ENCODE measurements at places on chromosomes 12 and 14. TPM values are rescaled to one million over a fixed set of nuclear protein-coding genes. Genes with fewer than 3 reads are reported as not detected.

- no peak for DNase-seq
These were observed 13.0 kb upstream of the NELL2 start for GRCh38 chr12:44889162-44889561.

DNA sequence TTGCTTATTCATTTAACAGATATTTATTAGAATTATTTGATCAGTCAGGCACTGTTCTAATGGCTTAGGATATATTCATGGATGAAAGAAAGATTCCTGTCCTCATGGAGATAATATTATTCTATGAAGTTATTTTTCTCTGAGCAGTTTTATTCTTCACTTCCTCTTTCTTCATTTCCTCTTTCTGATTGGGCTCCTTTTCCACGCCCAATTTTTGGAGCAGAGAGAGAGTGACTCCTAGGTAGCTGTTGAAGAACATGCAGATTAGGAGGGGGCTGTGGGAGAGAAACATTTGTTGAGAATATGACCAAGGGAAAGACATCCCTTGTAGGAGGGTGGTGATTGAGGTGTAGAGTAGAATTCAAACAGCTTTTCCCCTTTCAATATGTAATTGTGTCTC is 6.0 kb upstream of the YARS2 start:
- no peak for DNase-seq

The RNASE1 gene
- 129 TPM for total RNA-seq

DNA sequence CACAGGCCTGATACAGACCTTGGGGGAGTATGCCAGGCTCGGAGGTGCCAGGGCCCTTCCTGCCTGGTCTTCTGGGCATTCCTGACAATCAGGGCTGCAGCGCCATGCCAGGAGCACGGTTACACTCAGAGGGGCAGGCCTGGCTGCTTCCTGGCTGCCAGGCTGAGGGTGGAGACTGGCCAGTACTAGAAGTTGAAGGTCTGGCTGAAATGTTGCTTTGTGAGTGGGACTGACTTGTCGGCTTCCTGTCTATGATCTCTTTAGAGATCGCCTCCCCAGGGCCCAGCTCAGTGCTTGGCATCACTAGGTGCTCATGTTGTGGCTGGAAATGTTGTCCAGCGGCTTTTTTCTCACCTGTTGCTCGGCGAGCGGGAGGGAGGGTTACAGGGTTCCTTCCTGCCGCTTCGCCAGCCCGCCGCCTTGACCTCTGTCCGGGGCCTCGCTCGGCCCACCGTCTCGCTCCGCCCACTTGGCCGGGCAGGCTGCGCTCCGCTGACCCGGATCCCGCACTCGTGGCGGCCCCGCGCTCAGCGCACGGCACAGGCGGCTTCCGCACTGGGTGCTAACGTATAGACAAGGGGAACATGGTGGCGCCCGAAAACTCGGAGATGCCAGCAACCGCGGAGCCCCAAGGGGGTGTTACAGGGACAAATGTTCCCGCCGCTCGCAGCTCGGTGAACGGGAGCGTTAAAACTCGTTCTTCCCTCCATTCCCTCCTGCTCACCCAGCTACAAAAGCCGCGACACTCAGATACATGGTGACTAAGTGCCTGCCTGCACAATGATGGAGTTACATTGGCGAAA is 32.6 kb downstream of the PAPLN start:
- DNase-seq, result no peak

- no peak for DNase-seq
These were observed 9.0 kb downstream of the RIC8B start for GRCh38 chr12:106783515-106783914.

The ELK3 gene
- 9.8 TPM for total RNA-seq

The MSRB3 gene
- 16.6 TPM for total RNA-seq

GRCh38 chr12:110024051-110024450 is 24.3 kb downstream of the C12orf76 start:
- DNase-seq, result no peak

The SLC5A8 gene
- 0.42 TPM for total RNA-seq

- DNase-seq, result no peak
These were observed 308.0 kb downstream of the SLC6A15 start for GRCh38 chr12:84604551-84604950.

DNA sequence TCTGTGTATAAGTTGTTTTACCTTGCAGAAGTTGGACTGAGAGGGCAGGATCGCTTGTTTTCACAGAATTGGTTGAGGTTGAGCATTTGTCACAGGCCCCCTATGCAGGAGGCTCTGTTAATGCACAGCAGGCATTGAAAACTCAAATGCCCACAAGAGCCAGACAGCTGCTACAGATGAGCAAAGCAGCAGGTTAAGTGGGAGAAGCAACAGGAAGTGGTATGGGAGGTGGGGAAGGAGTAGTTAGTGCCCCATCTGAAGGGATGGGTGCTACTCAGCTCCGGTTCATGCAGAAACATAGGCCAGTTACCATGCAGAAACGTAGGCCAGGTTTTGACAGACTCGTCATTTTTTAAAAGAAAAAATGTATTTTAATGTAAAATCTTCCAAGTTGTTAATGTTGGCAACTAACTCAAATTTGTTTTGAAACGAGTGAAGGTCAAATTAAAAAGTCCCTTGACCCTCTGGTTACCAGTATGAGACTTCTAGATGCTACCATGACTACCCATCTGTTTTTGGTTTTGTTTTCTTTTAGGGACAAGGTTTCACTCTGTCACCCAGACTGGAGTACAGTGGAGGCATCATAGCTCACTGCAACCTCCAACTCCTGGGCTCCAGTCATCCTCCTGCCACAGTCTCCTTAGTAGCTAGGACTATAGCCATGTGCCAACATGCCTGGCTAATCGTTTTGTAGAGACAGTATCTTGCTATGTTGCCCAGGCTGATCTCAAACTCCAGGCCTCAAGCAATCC is 84.7 kb upstream of the FRMD6 start:
- DNase-seq, result no peak

DNA sequence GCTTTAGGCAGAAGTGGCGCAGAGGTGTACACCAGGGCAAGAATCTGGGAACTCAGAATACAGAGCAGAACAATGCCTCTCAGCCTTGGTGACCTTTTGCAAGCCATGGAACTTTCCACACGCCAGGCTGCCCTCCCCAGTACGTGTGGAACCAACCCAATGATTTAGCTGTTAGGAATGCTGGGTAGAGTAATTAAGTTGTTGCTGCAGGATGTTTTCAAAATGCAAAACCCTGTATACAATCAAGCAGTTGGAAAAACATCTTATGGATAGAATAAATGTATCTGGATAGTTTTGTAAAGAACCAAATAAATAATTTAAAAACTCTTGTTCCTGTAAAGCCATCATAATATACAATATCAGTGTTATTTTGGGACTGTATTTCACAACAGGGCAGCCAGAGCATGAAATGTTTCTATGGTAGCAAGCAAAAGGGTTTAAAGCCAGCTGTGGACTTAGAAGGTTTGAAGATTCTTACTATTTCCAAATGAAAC is 19.4 kb downstream of the PPP1R36 start:
- peak; percentile 62 for DNase-seq

- DNase-seq, result no peak
These were observed 7.8 kb upstream of the LUM start for GRCh38 chr12:91119089-91119488.

The INSM2 gene
- total RNA-seq, result not detected

DNA sequence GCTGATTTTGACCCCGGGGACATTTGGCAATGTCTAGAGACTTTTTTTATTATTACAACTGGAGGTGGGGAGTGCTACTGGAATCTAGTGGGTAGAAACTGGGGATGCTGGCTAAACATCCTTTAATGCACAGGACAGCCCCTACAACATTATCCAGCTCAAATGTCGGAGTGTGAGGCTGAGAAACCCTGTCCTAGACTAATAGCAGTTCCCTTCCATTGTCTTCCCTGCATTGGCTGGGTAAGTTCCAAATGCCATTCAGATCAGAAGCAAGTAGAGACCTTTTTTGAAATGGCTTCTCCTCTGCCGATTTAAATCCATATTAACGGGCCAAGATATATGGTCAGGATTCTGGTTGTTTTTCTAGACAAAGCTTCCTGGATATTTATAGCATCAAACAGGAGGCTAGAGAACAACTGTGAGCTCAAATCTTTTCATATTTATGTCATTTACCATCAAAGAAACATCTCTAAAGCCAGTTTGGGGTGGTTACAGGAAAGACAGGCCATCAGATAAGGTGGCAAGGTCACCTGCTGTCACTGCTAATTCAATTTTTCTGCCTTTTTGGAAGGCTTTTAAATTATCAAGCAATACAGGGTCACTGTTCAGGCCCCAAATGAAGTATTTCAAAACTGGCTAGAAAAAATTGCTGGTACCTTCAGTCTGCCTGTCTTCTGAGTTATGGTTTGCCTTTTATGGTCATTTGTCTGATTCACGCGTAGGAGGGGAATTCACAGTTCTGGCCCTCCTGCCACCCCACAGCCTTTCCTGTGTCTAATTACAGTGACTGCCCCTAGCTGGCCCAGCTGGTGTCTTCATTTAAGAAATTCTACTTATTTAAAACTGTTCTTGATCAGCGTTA is 20.1 kb upstream of the AKAP5 start:
- DNase-seq, result no peak

The CAPZA3 gene
- 0.99 TPM for total RNA-seq

- DNase-seq, result no peak
These were observed 210.2 kb downstream of the KCNC2 start for GRCh38 chr12:74999474-74999873.

The EFS gene
- total RNA-seq, result 38.7 TPM

The LHX5 gene
- not detected for total RNA-seq

- DNase-seq, result no peak
These were observed 53.0 kb downstream of the PKP2 start for GRCh38 chr12:32843528-32844095.

The SCAF11 gene
- 128 TPM for total RNA-seq

DNA sequence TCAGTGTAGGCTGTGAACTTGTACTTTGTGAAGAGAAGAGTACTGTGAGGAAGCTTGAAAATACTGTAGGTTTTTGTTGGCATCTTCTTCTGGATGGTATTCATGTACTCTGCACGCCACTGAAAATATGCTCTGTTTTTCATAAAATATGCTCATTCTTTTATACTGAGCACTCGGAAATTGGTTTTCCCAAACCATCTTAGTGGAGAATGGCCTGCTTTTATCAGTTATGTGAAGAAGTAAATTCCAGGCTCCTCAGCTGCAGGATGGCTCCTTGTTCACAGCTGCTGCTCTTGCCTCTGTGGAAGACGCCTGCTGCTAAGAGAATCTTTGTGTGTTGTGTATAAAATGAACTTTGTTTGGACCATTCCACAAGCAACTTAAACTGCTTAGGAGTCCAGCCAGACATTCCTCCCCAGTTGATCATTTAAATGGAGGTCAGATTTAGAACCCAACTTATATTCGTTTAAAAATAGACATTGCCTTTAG is 443.5 kb upstream of the RGS6 start:
- DNase-seq, result no peak

The METTL25 gene
- total RNA-seq, result 12.1 TPM

DNA sequence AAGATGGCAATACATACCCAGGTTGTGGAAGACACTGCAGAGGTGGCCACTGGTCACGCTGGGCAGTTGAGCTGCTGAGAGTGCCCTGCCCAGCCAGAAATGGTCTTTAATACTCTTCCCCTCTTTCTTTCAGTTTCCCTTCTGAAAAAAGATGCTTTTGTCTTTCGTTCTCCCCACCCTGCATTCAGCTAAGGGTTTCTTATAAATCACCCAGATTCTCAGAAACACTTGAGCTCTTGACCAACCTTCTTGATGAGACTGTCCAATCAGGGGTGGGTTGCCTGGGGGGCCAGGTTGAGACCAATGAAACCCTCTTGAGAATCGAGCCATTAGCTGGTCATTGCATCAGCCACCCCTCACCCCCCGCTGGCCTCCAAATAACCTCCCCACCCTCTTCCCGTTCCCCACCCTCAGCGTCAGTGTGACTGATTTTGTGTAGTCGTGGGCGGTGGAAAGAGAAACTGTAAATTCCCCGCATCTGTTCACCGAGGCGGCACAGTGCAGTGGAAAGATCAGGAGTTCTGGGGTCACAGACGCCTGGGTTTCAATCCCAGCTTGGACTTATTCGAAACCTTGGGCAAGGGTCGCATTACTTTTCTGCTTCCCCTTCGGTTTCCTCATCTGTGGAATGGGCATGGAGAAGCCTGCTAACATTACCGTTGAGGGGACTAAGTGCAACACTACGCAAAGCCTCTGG is 52.3 kb downstream of the SLC25A47 start:
- peak; percentile 61 for DNase-seq

- no peak for DNase-seq
These were observed 57.5 kb downstream of the EML1 start for GRCh38 chr14:99850709-99851108.

The ATP2A2 gene
- total RNA-seq, result 61.9 TPM

DNA sequence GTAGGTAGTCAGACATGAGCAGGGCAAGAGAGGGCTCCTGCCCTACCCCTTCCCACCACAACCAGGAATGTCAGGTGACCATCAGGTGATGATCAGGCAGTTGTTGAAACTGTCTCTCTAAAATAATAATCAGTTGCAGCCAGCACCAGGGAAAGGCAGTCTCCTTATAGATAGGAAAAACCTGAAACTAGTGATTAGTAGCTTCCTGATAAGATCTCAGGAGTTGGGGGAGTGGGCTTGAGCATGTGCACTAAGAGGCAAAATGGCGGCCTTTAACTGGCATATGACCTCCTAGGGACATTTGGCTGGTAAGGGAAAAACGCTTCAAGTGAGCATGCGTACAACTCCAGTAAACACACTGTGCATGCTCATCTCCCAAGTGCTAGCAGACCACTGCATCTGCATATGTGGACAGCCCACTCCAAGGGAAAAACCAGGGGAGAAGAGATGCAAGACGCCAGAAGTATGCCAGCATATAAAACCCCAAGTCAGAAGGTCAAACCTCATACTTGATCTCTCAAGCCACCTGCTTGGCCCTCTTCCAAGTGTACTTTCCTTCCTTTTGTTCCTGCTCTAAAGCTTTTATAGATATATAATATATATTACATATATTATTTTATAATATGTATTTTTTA is 37.1 kb downstream of the TGFB3 start:
- DNase-seq, result no peak

DNA sequence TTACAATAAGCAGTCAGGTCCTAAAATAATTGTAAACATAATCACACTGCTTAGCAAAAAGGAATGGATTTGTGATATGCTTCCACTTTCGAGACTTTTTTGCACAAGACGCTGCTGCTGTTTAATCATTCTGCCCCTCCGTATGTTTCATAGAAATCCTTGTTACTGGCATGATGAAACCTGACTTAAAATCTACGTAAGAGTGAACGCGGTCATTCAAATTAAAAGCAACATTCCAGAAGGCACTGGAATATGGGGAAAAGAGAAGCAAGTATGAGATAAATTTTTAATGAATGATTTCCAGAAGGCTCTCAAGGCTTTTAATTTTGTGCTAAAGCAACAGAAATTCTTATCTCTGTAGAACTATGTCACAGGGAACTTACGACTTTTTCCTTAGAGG is 1.1 kb downstream of the CNIH1 start:
- DNase-seq, result no peak

The COL2A1 gene
- total RNA-seq, result 0.26 TPM

Measured in lower leg skin (tissue), 4 donors.